Activated B cell treated with CpG ODN at 0.5 μM for 24 hours (primary cell): ENCODE measurements at places on chromosomes 12 and 14.

GRCh38 chr14:79096811-79097210 lies 926.6 kb downstream of the NRXN3 start:
- DNase-seq: no peak

GRCh38 chr14:44814196-44814595 lies 147.6 kb downstream of the KLHL28 start:
- DNase-seq: no peak

- no peak for DNase-seq
These were observed 5.1 kb downstream of the PRKAG1 start for GRCh38 chr12:49013428-49013827.

- DNase-seq: no peak
These were observed 1490.8 kb upstream of the TMEM132C start for GRCh38 chr12:126776026-126776655.

DNA sequence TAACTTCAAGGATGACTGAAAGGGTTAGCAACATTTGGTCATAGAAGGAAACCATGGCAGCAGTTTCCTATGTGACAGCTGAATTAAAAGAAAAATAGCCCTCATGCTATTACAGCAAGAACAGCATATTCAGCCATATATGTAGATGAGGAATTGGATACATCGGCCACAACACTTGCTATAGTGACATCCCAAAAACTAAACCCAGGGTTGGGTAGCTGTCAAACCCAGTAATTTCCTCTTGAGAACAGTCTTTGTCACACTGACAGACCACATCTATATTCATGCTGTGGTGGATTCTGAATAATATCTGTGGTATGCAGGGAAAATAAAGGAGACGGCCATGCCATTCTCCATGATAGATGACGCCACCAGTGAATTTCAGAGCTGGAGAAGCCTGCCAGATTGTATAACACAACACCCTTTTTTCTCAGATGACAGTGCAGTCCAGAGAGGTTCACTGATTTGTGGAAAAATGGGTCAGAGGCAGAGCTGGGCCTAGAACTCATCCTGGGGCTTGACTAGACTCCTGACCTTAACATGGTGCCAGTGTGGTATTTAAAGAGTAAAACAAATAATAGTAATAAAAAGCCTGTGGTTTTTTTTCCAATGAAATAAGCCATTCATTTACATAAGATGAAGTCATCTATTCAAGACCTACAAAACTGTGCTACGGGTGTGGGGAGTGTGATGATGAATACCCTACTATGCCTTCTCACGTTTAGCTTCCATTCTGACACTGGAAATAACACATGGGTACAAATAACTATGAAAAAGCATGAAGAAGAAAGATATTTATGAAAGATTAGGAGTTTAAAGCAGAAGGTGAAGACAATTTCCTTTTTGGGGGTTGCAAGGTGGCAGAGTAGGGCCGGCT lies 32.3 kb downstream of the EFCAB11 start:
- DNase-seq: no peak
